Mesothelial cell of epicardium (in vitro differentiated cells): ENCODE measurements at places on chromosomes 2 and 18. TPM values are rescaled to one million over a fixed set of nuclear protein-coding genes. Genes with fewer than 3 reads are reported as not detected.

The PROKR1 gene
- total RNA-seq, result 0.09 to 0.14 TPM (median 0.11 TPM) in 3 replicates

GRCh38 chr2:233456934-233457333, 102.6 kb downstream of the DGKD start:
- no peak for DNase-seq

The TMEM37 gene
- 11.9 to 13.6 TPM (median 12.6 TPM) in 3 replicates for total RNA-seq

The GPR35 gene
- 5.4 to 6.0 TPM (median 6.0 TPM) in 3 replicates for total RNA-seq

DNA sequence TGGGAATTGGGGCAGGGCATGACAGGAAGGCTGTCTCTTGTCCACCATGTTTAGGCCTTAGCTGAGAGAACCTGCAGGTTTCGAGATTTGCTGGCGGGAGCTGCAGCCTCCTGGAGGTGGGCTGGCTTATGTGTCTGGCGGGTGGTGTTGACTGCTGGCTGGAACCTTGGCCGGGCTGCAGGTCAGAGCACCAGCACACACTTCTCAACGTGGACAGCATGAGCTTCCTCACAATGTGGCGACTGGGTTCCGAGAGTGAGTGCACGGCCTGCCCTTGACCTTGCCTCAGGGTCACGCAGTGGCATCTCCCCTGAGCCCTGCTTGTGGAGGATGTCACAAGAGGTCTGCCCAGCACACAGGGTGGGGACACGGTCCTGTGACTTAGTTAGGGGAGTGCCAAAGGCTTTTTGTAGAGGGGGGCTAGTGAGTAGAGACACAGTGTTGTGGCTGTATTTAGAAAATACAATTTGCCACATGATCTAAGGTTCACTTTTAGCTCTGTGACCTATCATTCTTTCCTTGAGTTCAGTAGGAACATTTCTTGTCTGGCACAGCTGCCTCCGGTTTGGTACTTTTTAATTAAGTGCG, 134.8 kb downstream of the SEPTIN10 start:
- no peak for DNase-seq

The REG3A gene
- not detected in 3 replicates for total RNA-seq
